CD4-positive, alpha-beta T cell (primary cell): ENCODE measurements at places on chromosomes 1 and 21.
A peak's percentile ranks its signal among the peaks of the same experiment; 100 is the strongest.

GRCh38 chr1:189805735-189806134 is 671.9 kb downstream of the BRINP3 start:
- no peak for DNase-seq

DNA sequence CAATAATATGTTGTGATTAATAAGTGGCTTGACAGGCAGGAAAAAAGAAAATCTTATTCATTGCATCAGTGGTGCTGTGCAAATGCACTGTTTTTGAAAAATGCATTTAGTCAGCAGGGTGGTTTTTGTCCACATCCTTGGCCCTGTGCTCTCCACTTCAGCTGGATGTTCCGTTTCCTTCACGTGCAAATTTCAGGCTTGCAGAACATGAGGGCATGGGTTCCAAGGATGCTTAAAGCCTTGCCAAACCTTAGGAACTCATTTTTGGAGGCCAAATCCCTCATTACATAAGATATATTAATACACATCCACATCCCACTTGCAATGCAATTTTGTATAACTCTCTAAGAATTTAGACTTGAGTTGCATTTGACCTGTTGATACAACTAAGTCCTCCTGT is 410.1 kb downstream of the PRDM2 start:
- no peak for DNase-seq

- no peak for DNase-seq
Measured at GRCh38 chr1:178120088-178120487, 26.2 kb downstream of the RASAL2 start.

DNA sequence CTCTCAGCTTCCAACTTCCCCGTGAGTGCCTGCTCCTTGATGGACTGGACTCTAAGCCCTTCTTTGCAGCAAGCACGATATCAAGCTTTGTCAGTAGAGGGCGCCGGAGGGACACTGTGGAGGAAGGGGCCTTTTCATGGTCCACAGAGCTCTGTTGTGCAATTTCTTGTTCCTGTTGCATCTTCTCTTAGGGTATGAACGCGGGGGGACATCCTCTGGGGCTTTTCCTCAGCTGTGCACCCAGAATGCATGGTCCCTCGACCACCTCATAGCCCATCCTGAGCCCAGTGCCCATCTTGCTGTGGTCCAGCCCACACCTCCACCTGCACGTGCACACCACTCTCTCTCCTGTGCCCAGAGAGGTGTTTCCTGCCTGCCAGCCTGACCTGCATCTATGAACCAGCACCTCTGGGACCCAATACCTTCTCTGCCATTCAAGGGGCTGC is 556.8 kb downstream of the PTPRU start:
- peak; percentile 23 for DNase-seq

GRCh38 chr1:66729523-66729922 is 22.7 kb upstream of the DYNLT5 start:
- no peak for DNase-seq

GRCh38 chr1:25774921-25775771 is 24.8 kb upstream of the SELENON start:
- peak; percentile 81 for DNase-seq

GRCh38 chr1:100461222-100461621 is 76.7 kb upstream of the GPR88 start:
- DNase-seq, result no peak

- DNase-seq, result no peak
Measured at GRCh38 chr1:22539510-22540118, 23.7 kb upstream of the EPHA8 start.

DNA sequence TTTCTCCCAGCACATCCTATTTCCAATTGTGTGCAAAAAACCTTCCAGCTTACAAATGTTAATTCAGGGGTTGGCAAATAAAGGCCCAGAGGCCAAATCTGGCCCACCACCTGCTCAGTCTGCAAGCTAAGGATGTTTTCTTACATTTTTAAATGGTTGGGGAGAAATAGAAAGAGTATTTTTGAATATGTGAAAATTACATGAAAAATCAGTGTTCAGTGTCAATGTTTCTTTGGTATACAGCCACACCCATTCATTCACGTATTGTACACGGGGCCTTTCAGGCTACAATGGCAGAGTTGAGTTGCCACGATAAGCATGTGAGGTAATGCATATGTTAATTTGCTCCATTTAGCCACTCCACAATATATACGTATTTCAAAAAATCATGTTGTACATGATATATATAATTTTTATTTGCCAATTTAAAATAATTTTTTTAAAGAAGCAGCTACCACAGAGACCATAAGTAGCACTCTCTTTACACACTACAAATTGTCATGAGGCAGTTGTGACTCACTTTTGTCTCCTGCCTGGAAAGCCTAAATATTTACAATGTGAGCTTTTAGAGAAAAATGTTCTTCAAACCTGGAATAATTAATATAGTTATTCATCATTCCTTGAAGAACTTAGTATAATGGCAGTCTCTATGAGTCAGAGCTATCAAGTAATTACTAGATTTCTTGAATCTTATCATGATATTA is 189.6 kb downstream of the SMYD3 start:
- no peak for DNase-seq

- DNase-seq, result no peak
Measured at GRCh38 chr1:243407284-243408018, 151.6 kb downstream of the SDCCAG8 start.

DNA sequence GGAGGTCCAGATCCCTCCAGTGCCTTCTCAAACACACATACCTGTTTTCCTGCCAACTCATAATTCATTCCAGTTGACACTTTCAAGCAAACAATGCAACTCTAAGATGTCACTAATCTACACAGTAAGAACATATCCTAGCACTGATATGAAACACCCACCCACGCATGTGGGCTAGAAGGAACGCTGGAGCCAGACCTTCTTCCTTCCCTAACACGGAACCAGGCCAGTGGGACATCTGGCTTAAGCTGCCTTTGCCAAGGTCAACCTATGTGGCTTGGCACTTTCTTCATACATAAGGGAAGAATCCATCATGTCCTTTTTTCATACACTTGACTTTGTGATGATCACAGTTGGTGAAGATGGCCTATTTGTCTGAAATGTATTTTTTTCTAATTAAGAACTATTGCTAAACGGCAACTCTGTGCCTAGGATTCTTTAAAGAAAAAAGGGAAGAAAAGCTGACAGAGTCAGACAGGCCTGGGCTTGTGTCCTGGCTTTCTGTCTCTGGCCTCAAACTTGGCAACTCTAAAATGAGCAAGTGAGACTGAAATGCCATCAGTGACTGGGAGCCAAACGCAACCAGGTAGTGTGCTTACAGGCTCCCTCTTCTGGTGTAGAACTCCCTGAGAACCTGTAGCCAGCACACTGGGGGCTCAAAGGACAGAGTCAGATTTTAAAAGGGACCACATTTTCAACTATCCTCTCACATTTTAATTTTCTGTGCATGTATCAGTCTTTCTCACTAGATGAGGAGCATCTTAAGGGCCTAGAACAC is 92.6 kb upstream of the BEND5 start:
- DNase-seq, result no peak

DNA sequence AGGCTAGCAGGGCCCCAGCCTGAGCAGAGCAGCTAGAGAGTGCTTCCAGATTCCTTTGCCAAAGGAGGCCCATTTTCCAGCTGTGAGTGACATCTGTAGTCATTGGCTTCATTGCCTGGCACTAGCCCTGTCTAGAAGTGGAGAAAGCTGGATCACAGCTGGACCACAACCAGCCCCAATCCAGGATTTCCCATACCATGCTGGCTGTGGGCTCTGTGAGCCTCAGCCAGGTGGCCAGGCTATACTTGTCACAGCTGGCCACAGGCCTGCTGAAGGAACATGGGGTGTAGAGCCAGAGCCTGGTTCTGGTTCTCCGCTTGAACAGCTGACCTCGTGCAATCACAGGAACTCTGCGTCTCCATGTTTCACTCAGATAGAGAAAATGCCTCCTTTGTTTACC is 36.6 kb downstream of the RIMKLA start:
- DNase-seq, result no peak

DNA sequence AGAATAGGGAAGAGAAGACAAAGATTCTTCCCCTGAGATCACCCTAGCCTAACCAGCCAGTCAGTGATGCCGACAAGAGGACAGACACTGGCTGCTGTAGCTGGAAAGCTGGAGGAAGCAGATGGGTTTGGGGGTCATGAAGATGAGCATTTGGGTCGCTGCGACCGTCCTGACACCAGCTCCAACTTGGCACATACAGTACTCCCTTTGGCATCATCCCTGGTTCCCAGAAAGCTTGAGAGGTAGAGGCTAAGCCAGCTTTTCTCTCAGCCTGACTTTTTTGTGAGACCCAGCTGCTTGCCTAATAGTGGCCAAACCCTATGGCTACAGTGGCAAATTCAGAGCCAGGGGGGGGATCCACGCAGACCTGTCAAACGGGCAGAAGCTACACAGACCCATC is 43.0 kb upstream of the IKBKE start:
- no peak for DNase-seq

DNA sequence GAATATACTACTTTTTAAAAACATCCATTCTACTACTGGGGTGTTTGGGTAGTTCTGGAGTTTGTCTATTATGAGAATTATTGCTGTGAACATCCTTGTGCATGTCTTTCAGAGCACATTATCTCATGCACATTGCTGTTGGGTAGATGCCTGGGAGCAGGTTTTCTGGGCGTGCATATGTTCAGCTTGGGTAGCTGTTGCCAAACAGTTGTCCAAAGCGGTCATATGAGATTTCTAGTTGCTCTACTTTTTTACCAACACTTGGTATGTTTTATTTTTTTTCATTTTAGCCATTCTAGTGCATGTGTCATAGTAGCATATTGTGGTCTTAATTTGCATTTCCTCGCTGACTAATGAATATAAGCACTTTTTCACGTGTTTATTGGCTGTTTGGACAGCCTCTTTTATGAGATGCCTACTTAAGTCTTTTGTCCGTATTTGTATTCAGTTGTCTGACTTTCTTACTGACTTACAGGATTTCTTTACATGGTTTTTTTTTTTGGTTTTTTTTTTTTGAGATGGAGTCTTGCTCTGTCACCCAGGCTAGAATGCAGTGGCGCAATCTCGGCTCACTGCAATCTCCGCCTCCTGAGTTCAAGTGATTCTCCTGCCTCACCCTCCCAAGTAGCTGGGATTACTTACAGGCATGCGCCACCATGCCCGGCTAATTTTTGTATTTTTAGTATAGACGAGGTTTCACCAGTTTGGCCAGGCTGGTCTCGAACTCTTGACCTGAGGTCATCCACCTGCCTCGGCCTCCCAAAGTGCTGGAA is 18.1 kb downstream of the ZDHHC18 start:
- no peak for DNase-seq

- DNase-seq, result no peak
Measured at GRCh38 chr1:112706505-112707220, at the start of gene RHOC. TSS of gene RHOC (minus strand) at chr1:112707127. CDS start at chr1:112703799, 3,328 bp downstream.
